ENCODE measurements at places on chromosomes 2 and 18.

DNA sequence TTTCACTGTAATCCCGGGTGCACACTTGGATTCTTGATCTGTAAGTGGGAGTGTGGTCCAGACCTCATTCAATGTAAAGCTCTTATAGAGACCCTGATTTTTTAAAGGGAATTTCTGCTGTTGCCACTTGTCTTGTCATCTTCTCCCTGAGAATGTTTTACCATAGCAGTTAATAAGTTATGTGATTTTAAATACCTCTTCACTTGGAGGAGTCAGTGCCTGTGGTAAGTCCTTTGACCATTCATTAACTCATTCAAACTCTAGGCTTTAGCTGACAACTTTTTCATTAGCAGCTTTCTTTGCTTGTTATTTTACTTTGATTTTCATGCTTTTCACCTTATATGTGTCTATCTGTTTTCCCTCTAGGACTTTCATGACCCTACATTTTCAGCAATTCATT lies 51.3 kb downstream of the FMNL2 start:
- H3K27me3 ChIP-seq, result no peaks in the 10 kb centered on the region
- no peak for DNase-seq
- no peaks in the 10 kb centered on the region for H3K4me1 ChIP-seq
- H3K4me3 ChIP-seq, result no peak overlapping the region
- peaks cover 13% of the 10 kb centered on the region for H3K36me3 ChIP-seq

DNA sequence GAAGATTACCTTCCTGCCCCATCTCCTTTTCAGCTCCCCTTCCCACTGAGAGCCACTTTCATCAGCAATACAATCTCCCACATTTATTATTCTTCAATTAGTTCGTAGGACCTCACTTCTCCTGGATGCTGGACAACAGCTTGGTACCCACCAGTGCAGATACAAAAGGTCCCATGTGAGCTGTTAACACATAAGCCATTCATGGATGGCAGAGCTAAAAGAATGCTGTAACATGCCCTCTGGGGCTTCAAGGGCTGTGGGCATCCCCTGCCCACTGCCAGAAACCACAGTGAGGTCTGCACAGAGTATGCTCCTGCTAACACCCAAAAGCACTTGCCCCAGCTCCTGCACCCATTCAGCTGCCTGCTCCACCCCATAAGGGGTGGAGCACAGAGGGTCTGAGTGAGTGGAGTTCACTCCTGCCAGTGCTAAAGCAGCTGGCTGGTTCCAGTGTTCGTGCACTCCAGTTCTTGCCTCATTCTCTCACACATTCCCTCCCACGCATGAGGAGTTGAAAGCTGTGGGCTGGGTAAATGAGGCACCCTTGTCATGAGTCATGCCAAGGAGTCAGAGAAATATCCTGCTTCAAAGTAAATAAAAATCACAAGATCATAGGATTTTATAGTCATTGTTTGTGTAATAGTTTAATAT lies 305.9 kb upstream of the TMEFF2 start:
- no peaks in the 10 kb centered on the region for H3K27me3 ChIP-seq
- DNase-seq, result no peak
- no peak overlapping the region for H3K27ac ChIP-seq

DNA sequence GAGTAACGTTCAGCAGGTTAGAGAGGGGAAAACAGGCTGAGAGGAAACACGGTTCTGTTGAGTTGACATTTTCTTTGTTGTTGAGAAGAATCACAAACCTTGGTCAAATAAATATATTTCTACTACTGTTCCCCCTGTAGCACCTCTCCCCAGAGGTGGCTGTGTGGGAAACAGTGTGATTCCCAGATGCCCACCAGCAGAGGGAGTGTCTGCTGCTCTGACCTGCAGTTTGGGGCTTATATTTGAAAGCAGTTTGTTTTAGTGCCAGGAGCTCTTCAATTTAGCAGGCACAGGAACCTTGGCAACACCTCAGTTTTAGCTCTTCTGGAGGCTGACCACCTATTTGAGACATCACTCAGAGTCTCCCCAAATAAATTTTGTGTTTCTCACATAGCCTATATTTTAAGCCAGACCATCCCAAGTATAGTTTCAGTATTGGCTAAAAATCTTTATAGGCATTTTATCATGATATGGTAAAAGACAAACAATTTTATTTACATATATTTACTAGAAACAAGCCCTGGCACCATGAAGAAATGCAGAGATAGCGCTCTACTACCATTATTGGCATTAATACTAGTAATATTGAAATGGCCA lies 75.7 kb downstream of the PIK3C3 start:
- H3K4me3 ChIP-seq, result no peak overlapping the region
- no peak overlapping the region for H3K27ac ChIP-seq
- H3K27me3 ChIP-seq, result no peaks in the 10 kb centered on the region
- H3K4me1 ChIP-seq, result no peaks in the 10 kb centered on the region
- peaks cover 32% of the 10 kb centered on the region for H3K36me3 ChIP-seq

DNA sequence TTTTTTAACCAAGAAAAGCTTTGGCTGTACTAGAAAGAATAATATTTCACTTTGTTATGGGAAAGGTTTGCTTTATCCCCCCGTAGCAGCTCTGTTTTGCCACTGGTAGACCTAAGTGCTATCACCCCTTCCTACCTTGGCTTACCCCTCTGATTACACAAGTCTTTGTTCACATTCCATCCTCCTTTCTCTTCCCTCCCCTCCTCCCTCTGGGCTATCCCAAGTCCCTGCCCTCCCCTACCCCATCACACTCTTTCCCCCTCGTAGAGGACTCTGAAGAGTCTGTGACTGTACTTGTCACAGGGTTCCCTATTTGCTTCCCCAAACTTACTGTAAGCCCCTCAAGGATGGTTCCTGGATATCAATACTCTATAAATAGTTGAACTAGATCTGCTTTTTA lies 152.9 kb upstream of the NOSTRIN start:
- H3K36me3 ChIP-seq, result no peaks in the 10 kb centered on the region
- H3K27ac ChIP-seq, result no peak overlapping the region
- DNase-seq, result no peak
- H3K27me3 ChIP-seq, result no peaks in the 10 kb centered on the region
- no peak overlapping the region for H3K4me3 ChIP-seq
- H3K4me1 ChIP-seq, result no peaks in the 10 kb centered on the region

Measured in H9 (cell line).